CD4-positive, alpha-beta memory T cell (primary cell): ENCODE measurements at places on chromosomes 7 and 10. TPM values are rescaled to one million over a fixed set of nuclear protein-coding genes. Genes with fewer than 3 reads are reported as not detected.
A peak's percentile ranks its signal among the peaks of the same experiment; 100 is the strongest.

DNA sequence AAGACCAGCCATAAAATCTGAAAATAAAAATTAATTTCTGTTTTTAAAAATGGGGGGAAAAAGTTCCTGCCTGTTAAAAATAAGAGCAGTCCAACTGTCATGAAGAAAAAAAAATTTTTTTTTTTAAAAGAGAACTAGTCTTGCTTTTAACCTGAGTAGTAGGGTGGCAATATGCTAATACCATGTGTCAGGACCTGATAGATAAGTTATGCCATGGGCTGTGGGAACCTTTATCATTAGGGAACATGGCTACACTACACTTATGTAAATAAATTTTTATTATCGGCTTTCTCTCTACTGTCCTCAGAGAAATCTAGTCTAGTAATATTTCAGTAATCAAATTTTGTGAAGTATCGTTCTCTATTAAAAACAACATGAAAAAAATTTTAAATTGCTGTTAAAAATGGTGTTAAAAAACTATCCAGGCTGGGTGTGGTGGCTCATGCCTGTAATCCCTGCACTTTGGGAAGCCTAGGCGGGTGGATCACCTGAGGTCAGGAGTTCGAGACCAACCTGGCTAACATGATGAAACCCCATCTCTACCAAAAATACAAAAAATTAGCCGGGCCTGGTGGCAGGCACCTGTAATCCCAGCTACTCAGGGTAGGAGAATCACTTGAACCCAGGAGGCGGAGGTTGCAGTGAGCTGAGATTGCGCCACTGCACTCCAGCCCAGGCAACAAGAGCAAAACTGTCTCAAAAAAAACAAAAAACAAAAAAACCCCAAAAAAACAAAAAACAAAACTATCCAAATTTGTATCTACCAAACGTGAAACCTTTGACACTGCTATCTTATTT, 20.7 kb downstream of the NT5C3A start:
- DNase-seq: no peak
- H3K27me3 ChIP-seq: no peaks in the 10 kb centered on the region
- peaks cover 75% of the 10 kb centered on the region for H3K4me1 ChIP-seq

The AGBL3 gene
- polyA plus RNA-seq: 0.91 TPM

GRCh38 chr10:63929831-63930467, 408.7 kb downstream of the REEP3 start:
- no peaks in the 10 kb centered on the region for H3K4me1 ChIP-seq
- H3K4me3 ChIP-seq: no peak overlapping the region
- DNase-seq: no peak
- H3K27ac ChIP-seq: no peak overlapping the region
- no peaks in the 10 kb centered on the region for H3K36me3 ChIP-seq

- H3K27me3 ChIP-seq: peaks cover 25% of the 10 kb centered on the region
- peak; percentile 58 for DNase-seq
- peak overlapping the region; percentile 29 for H3K4me3 ChIP-seq
- peaks cover 34% of the 10 kb centered on the region for H3K4me1 ChIP-seq
Observed at GRCh38 chr10:35640951-35641675, 983 bp downstream of the FZD8 start.

- no peak for DNase-seq
- H3K36me3 ChIP-seq: no peaks in the 10 kb centered on the region
- H3K27me3 ChIP-seq: no peaks in the 10 kb centered on the region
- no peak overlapping the region for H3K27ac ChIP-seq
- no peaks in the 10 kb centered on the region for H3K4me1 ChIP-seq
Observed at GRCh38 chr10:122182308-122182707, 88.8 kb upstream of the BTBD16 start.

The ICA1 gene
- 3.6 TPM for polyA plus RNA-seq

The CYP26C1 gene
- 0.08 TPM for polyA plus RNA-seq

The SPDYE5 gene
- 0.56 TPM for polyA plus RNA-seq

DNA sequence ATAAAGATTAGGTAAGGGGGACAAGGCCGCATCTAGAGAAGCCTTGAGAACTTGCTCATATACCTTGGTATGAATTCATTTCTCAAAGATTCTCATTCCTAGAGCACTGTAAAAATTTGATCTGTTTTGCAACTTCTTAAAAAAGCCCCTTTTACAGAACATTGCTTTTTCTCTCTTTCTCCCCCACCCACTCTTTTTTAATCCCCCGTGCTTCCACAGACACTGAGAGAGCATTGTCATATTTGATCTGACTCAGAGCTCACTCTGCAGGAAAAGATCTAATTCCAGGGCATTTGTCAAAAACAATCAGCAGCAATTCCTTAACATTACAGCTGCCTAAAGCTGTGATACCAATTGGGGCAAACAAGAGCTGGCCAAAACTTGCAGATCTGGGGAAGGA, 92.0 kb downstream of the ARHGAP22 start:
- no peak overlapping the region for H3K27ac ChIP-seq
- no peaks in the 10 kb centered on the region for H3K4me1 ChIP-seq
- DNase-seq: no peak
- H3K36me3 ChIP-seq: no peaks in the 10 kb centered on the region
- no peaks in the 10 kb centered on the region for H3K27me3 ChIP-seq
- no peak overlapping the region for H3K4me3 ChIP-seq
